ENCODE measurements at places on chromosomes 3 and 15. TPM values are rescaled to one million over a fixed set of nuclear protein-coding genes. Genes with fewer than 3 reads are reported as not detected.

KBTBD13 gene
- not detected for total RNA-seq

TERC gene
- 216 TPM for total RNA-seq

XYLB gene
- 8.2 TPM for total RNA-seq

GRAMD1C gene
- total RNA-seq: 2.8 TPM

TRIM71 gene
- 14.5 TPM for total RNA-seq

DNA sequence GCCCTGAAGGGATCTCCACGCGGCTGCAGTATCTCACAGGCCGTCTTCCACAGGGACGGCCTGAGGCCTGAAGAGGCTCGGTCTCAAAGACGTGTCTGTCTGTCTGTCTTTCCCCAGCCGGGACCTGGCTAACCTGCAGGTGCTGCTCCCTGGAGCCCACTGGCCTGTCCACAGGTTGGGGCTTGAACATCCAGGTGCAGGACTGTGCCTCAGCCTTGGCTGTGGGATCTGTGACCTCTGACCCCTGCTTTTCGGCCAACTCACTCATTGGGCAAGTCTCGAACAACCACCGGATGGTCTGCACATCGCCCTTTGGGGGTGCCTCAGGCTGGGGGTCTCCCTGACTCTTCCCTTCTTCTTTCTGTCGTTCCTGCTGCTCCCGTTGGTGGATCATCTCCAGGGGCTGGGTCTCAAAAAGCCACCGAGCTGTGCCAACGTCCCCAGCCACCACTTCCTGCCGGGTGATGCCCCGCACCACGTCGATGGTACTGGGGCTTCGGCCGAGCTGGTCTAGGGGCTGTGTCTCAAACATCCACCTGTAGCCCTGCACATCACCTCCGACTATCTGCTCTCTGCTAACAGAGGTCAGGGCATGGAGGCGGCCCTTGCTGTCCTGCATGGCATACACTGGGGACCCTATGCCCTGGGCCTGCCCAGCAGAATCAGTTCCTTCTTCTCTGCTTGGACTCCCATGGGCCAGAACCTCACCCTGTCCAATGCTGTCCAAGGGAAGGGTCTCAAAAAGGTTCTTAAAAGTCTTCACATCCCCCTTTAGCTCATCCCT is 4.8 kb downstream of the XIRP1 start:
- no peak for DNase-seq
- no peak overlapping the region for H3K27ac ChIP-seq
- no peaks in the 10 kb centered on the region for H3K4me1 ChIP-seq
- no peaks in the 10 kb centered on the region for H3K27me3 ChIP-seq

GRCh38 chr3:78830470-78830869 is 937.3 kb downstream of the ROBO1 start:
- no peak overlapping the region for H3K27ac ChIP-seq
- no peak overlapping the region for H3K4me3 ChIP-seq
- H3K4me1 ChIP-seq: peaks cover 3% of the 10 kb centered on the region

GRCh38 chr15:93359425-93360131 is 270.6 kb upstream of the RGMA start:
- H3K36me3 ChIP-seq: no peaks in the 10 kb centered on the region
- no peak overlapping the region for H3K27ac ChIP-seq
- H3K4me3 ChIP-seq: no peak overlapping the region

GRCh38 chr15:49741712-49742111 is 120.9 kb downstream of the DTWD1 start:
- DNase-seq: no peak
- H3K36me3 ChIP-seq: no peaks in the 10 kb centered on the region
- no peak overlapping the region for H3K4me3 ChIP-seq
- H3K27me3 ChIP-seq: no peaks in the 10 kb centered on the region
- H3K27ac ChIP-seq: no peak overlapping the region

DNA sequence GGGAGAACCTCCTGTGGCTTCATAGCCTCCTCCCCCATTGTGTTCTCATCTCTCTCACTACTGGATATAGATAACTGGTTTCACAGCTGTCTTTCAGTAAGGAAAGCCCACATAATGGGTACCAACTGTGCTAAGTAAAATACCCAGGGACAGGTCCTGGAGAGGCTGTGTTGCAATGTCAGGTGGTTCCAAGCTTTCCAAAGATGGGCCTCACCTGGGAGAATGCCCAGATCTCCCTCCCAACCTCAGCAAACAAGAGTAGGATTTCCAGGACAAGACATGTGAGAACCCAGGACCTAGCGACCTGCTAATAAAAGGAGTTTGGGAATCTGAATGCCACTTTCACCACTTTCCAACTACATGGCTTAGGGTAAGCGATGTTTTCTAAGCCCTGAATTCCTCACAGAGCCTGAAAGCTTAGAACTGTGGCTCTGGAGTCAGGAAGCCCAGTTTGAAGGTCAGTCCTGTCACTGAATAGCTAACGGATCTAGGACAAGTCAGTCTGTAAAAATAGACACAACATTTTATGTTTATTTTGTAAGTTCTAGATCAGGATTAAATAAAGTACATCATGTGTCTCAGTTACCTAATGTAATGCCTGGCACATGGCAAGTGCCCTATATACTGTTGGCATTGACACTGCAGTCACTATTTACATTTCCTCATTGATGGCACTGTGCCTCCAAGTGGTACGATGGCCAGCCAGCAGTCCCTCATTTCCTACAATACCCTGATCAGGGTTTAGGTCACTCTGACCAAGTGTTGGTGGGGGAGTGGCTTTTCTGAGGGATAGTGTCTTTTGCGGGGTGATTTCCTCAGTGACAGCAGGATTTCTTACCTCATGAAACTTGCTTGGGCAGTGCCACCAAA is 11.9 kb downstream of the CERS3 start:
- peaks cover 3% of the 10 kb centered on the region for H3K4me1 ChIP-seq
- H3K27me3 ChIP-seq: no peaks in the 10 kb centered on the region
- no peak for DNase-seq
- H3K36me3 ChIP-seq: no peaks in the 10 kb centered on the region
- no peak overlapping the region for H3K4me3 ChIP-seq

DNA sequence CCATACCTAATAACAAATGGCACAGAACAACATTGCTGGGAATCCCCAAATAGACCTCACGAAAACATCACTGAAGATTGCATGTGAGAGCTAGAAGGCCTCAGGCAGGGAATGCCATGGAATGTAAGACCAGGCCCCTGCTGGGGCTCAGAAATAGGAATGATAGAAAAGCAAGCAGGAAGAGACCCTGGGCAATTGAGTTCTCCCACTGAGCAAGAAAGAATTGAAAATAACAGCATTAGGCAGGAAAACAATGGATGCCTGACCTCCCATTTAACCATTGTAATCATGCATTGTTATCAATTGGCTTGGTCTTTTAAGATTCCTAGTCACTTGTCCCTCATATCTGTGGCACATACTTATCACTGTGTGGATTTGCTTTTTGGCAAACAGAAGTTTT is 581.6 kb downstream of the FHIT start:
- no peaks in the 10 kb centered on the region for H3K4me1 ChIP-seq
- no peak overlapping the region for H3K4me3 ChIP-seq
- no peak for DNase-seq
- no peaks in the 10 kb centered on the region for H3K27me3 ChIP-seq
- H3K27ac ChIP-seq: no peak overlapping the region

DNA sequence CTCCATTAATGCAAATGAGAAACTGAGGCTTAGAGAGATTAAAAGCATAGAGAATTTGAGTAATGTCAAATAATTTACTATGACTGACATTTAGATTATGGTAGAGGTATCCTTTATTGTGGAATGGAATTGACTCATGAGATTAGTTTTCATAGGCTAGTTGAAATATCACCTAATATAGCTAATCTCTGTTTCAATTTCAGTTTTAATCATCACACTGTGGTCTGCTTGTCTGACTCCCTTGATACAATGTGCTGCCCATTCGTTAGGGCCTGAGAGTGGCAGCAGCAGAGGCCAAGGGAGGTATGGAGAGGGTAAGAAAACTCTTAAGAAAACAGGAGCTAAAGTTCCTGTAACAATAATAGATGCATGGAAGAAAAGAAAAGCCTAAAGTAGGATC is 13.2 kb upstream of the ZBTB20 start:
- no peak overlapping the region for H3K27ac ChIP-seq
- no peak for DNase-seq
- no peaks in the 10 kb centered on the region for H3K27me3 ChIP-seq
- H3K4me1 ChIP-seq: no peaks in the 10 kb centered on the region

GRCh38 chr3:49805367-49805782 is 2.3 kb downstream of the INKA1 start:
- no peaks in the 10 kb centered on the region for H3K36me3 ChIP-seq
- peak; percentile 86 for DNase-seq
- H3K4me3 ChIP-seq: no peak overlapping the region

GRCh38 chr3:12884186-12884680 is 42.9 kb upstream of the RPL32 start:
- no peaks in the 10 kb centered on the region for H3K4me1 ChIP-seq
- peaks cover 7% of the 10 kb centered on the region for H3K27me3 ChIP-seq

GRCh38 chr3:33717616-33717865 is 513 bp downstream of the CLASP2 start:
- peak overlapping the region; percentile 97 for H3K4me3 ChIP-seq
- H3K4me1 ChIP-seq: peaks cover 8% of the 10 kb centered on the region
- peak; percentile 85 for DNase-seq
- H3K27me3 ChIP-seq: no peaks in the 10 kb centered on the region
- no peaks in the 10 kb centered on the region for H3K36me3 ChIP-seq

GRCh38 chr3:143255739-143256138 is 136.2 kb downstream of the CHST2 start:
- DNase-seq: no peak
- no peak overlapping the region for H3K27ac ChIP-seq
- no peaks in the 10 kb centered on the region for H3K27me3 ChIP-seq
- no peak overlapping the region for H3K4me3 ChIP-seq
- H3K36me3 ChIP-seq: no peaks in the 10 kb centered on the region
- no peaks in the 10 kb centered on the region for H3K4me1 ChIP-seq

DNA sequence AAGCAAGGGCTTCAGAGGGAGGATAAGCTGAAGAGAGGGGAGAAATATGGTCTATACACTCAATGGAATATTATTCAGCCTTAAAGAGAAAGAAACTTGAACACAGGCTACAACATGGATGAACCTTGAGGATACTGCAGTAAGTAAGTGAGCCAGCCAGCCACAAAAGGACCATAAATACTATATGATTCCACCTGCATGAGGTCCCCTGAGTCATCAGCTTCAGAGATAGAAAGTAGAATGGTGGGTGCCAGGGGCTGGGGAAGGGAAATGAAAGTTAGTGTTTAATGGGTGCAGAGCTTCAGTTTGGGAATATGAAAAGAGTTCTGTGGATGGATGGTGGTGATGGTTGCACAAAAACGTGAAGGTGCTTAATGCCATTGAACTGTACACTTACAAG is 68.4 kb upstream of the SEC13 start:
- H3K27me3 ChIP-seq: no peaks in the 10 kb centered on the region
- H3K36me3 ChIP-seq: no peaks in the 10 kb centered on the region
- DNase-seq: no peak
- no peaks in the 10 kb centered on the region for H3K4me1 ChIP-seq
- H3K4me3 ChIP-seq: no peak overlapping the region
- no peak overlapping the region for H3K27ac ChIP-seq

GRCh38 chr3:101853982-101854381 is 4.7 kb downstream of the NFKBIZ start:
- H3K27me3 ChIP-seq: no peaks in the 10 kb centered on the region
- H3K4me3 ChIP-seq: no peak overlapping the region
- H3K36me3 ChIP-seq: peaks cover 9% of the 10 kb centered on the region
- no peak for DNase-seq

DNA sequence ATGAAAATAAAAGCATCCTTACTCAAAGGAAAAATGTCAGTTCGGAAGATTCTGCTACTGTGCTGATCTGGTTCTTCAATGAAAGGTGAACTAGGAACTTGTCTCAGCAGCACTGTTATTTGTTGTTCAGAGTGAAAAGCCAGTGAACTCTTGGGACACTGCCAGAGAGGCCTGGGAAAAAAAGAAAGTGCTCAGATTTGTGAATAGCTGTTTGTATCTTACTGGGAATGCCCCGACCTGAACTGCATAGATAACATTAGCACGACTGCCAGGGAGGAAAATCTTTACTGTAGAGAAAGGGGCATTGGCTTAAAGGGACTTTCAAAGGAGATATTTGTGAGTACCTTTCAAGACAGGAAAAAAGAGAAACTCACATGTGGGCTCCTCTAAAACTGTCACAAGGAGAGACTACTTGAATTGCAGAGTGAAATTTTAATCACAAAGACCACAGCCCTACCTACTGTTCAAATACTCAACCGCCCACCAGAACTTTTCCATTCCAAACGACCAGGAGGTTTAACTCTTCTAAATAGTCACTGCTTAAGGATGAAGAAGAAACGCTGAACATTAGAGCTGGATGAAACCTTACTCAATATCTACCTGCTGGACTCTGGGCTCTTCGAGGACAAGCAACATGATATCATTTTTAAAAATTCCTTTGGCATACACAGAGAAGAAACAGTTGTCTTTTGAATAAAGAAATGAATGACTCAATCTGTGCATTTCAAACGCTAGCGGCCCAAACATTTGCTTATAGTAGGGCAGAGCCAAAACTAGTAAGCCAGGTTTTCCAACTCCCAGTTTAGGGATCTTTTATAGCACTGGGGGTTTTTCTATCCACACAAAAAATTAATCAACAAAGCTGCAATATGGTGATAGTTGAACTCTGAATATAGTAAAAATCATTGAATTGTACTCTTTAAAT is 13.4 kb downstream of the TAMM41 start:
- no peaks in the 10 kb centered on the region for H3K36me3 ChIP-seq
- H3K4me3 ChIP-seq: no peak overlapping the region
- DNase-seq: peak; percentile 15
- H3K4me1 ChIP-seq: no peaks in the 10 kb centered on the region
- no peak overlapping the region for H3K27ac ChIP-seq
- H3K27me3 ChIP-seq: no peaks in the 10 kb centered on the region

DNA sequence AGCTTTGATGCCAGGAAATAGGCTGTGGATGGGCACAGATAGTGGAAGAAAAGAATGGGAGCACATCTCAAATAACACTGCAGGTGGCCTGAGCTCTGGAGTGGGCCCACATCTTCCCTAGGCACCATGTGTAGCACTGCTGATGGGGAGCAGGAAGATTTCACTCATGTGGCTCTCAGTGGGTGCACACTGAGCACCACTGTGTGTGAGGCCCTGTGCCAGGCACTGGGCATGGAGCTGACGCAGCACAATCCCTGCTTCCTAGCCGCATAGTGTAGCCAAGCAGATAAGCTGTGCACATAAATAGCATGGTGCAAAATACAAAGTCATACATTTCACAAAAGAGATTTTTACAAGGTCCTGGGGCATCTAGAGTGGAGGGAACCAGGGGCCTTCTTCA is 101.6 kb downstream of the MOBP start:
- H3K4me3 ChIP-seq: no peak overlapping the region
- no peak for DNase-seq

DNA sequence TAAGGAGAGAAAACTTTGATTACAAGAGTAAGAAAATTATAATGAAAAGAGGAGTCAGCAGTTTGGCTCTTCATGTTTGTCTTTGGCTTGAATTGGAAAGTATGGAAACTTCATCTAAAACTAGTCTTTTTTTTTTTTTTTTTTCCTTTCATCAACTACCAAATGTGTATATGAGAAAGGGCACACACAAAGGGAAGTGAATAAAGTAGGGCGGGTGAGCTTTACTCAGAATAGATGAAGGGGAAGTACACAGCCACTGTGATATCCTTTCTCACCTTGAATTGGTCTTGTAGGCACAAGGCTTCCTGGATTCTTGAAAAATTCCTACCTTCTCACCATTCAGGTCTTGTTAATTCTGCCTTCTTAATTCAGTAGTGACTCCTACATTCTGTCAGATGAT is 652.3 kb upstream of the KCNMB2 start:
- H3K4me1 ChIP-seq: no peaks in the 10 kb centered on the region
- H3K36me3 ChIP-seq: no peaks in the 10 kb centered on the region
- no peaks in the 10 kb centered on the region for H3K27me3 ChIP-seq
- H3K4me3 ChIP-seq: no peak overlapping the region
- no peak overlapping the region for H3K27ac ChIP-seq

- no peak for DNase-seq
- peaks cover 6% of the 10 kb centered on the region for H3K4me1 ChIP-seq
- H3K27ac ChIP-seq: no peak overlapping the region
- no peaks in the 10 kb centered on the region for H3K27me3 ChIP-seq
- no peaks in the 10 kb centered on the region for H3K36me3 ChIP-seq
These were observed 76.9 kb downstream of the UBP1 start for GRCh38 chr3:33363113-33363800.

Data from hepatocyte (in vitro differentiated cells).